ENCODE measurements at places on chromosomes 5 and 9.

DNA sequence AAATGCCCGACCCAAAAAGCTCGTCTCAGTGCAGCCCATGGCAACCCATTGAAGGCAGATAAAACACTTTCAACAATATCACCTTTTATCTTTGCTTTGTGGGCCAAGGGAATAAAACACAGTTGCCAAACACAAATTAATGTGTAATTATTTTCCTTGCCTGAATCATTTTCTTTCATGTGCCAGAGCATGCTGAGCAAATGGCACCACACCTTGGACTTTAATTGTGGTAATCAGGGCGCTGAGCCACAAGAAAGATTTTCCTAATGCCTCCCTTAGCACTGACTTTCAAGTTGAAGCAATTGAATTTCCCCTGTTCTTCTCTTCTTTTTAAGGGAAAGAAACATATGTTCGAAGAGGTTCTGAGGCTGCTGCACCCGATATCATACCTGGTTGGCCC, 297.1 kb upstream of the MSX2 start:
- no peaks in the 10 kb centered on the region for H3K36me3 ChIP-seq
- no peaks in the 10 kb centered on the region for H3K4me1 ChIP-seq
- DNase-seq, result no peak

DNA sequence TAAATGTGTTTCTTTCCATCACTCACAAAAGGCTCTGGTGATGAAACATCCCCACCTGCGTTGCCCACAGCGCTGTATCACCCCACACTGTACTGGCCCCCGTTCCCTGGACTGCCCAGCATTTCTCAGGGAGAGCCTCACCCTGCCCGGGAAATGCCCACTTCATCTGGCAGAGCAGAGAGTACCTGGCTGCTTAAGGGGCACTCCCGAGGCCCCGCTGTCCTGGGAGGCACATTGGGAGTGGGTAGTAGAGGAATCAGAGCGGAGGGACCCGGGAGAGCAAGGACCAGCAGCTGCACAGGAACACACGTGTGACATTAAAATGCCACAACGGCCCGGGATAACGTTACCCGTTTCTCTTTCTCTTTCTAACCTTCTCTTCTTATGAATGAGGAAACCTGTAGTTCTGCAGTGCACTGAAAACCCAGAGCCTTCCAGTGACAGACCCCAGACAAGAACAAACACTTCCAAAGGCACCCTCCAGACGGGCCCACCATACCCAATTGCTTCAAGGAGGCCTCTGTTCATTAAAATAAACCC, 110.0 kb downstream of the ROR2 start:
- no peak overlapping the region for H3K27ac ChIP-seq
- H3K27me3 ChIP-seq, result no peaks in the 10 kb centered on the region
- no peaks in the 10 kb centered on the region for H3K4me1 ChIP-seq
- DNase-seq, result no peak
- no peaks in the 10 kb centered on the region for H3K36me3 ChIP-seq

GRCh38 chr5:123817267-123817666, 305.3 kb downstream of the CSNK1G3 start:
- no peak overlapping the region for H3K4me3 ChIP-seq
- H3K36me3 ChIP-seq, result no peaks in the 10 kb centered on the region
- H3K27ac ChIP-seq, result no peak overlapping the region
- peaks cover 11% of the 10 kb centered on the region for H3K4me1 ChIP-seq

DNA sequence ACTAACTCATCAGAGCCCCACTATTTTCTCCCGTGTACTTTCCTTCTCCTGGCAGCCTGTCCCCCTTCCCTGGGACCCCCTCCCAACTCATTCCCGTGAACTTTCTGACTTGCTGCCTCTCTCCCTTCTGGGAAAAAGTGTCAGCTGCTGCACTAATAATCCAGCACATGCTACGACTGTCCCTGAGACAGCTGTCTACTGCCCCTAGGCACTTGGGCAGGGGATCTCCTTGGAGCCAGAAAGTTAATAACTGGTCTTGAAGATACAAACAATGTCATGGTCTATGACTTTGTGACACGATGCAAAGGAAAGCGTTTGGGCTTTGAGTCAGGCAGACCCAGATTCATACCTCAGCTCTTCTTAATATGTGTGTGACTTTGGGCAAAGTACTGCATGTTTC, 10.1 kb upstream of the RNF183 start:
- DNase-seq, result no peak
- no peaks in the 10 kb centered on the region for H3K27me3 ChIP-seq
- H3K4me1 ChIP-seq, result no peaks in the 10 kb centered on the region
- H3K27ac ChIP-seq, result no peak overlapping the region

GRCh38 chr9:87319656-87320055, 178.0 kb upstream of the DAPK1 start:
- H3K27ac ChIP-seq, result no peak overlapping the region
- no peaks in the 10 kb centered on the region for H3K4me1 ChIP-seq
- no peak for DNase-seq
- H3K4me3 ChIP-seq, result no peak overlapping the region
- no peaks in the 10 kb centered on the region for H3K27me3 ChIP-seq

GRCh38 chr9:8284884-8285283, 485.3 kb upstream of the DMAC1 start:
- no peaks in the 10 kb centered on the region for H3K36me3 ChIP-seq
- H3K27me3 ChIP-seq, result no peaks in the 10 kb centered on the region
- no peak for DNase-seq
- H3K27ac ChIP-seq, result no peak overlapping the region

- H3K27ac ChIP-seq, result no peak overlapping the region
- H3K27me3 ChIP-seq, result no peaks in the 10 kb centered on the region
- no peak for DNase-seq
- no peak overlapping the region for H3K4me3 ChIP-seq
- H3K36me3 ChIP-seq, result peaks cover 8% of the 10 kb centered on the region
- H3K4me1 ChIP-seq, result no peaks in the 10 kb centered on the region
Measured at GRCh38 chr5:179869101-179869500, 10.5 kb upstream of the MRNIP start.

DNA sequence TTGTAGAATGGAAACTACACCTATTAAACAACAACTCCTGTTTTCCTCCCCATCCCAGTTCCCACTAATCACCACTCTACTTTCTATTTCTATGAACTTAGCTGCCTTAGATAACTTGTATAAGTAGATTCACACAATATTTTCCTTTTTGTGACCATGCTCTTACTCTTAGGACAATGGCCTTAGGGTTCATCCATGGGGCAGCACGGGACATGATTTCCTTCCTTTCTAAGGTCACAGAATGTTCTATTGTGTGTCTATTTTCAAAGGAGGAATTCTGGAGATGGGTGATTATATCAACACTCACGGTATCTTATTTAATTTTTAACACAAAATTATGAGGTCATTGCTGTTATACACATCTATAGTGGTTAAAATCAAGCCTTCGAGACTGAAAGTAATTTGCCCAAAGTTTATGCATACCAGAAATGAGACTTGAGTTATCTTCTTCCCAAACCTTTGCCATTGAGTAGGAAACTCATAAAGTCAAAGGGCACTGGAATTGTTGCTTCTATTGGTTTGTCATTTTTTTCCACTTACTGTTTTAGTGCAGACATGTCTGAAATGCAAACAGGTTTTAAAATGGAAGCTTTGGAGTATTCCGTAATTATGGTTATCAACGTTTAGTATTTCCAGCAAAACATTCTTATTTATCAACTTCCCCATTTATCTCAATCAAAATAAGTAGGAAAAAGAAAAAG, 23.6 kb downstream of the CTSL start:
- H3K4me1 ChIP-seq, result no peaks in the 10 kb centered on the region
- H3K27me3 ChIP-seq, result no peaks in the 10 kb centered on the region
- no peaks in the 10 kb centered on the region for H3K36me3 ChIP-seq
- no peak for DNase-seq

Data from H9 (cell line).